ENCODE measurements at places on chromosomes 3 and 15.

GRCh38 chr3:97822359-97822775 is 556 bp downstream of the CRYBG3 start:
- peak; percentile 74 for DNase-seq

GRCh38 chr15:65201918-65202317 is 9.4 kb downstream of the CILP start:
- DNase-seq, result no peak

GRCh38 chr3:28210968-28211713 is 30.3 kb upstream of the CMC1 start:
- DNase-seq, result no peak

GRCh38 chr3:11612515-11613188 is 31.1 kb downstream of the VGLL4 start:
- no peak for DNase-seq

GRCh38 chr3:65500398-65501306 is 538.1 kb downstream of the MAGI1 start:
- no peak for DNase-seq

DNA sequence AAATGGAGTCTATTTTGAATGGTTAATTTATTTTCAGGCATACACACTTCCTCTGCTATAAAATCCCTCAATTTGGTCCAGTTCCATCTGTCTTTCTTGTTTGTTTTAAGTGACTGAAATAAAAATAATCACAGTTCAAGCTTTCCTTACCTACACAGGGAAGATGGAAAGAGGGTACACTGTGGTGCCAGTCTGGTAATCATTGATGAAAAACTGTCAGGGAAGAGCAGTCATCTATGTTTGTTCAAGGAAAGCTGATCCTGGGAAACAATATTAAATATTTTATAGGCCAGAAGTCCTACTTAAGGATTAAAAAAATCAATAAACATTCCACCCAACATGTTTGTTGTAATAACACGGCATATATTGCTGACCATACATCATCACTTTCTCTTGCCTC is 115.2 kb upstream of the KCNMB2 start:
- DNase-seq, result no peak

All from EL (cell line).